Natural killer cell treated with Interleukin-12 subunit alpha and Interleukin-12 subunit beta and Interleukin-15 and Interleukin-18, amount 100 ng/mL, for 72 hours (primary cell): ENCODE measurements at places on chromosomes 11 and 22.
A peak's percentile ranks its signal among the peaks of the same experiment; 100 is the strongest.

DNA sequence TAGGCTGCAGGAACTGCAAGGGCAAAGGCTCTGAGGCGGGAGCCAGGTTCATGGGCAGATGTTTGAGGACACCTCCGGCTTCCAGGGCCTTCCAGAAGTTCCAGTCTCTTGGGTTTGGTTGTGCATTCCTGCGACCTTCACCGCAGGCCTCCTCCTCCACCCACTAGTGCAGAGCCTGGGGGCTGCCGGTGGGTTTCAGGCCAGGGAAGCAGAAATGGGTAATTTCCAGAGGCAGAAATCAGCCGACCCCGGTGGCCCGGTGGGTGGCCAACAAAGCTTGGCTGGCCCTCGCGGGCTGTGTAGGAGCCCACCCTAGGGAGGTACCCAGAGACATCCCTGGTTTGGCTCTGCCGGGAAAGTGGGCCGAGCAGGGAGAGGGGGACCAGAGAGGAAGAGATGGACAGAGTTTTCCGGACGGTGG is 417 bp upstream of the PHETA2 start:
- peaks cover 26% of the 10 kb centered on the region for H3K4me1 ChIP-seq
- no peaks in the 10 kb centered on the region for H3K27me3 ChIP-seq
- DNase-seq, result no peak
- H3K4me3 ChIP-seq, result peak overlapping the region; percentile 30
- peak overlapping the region; percentile 43 for H3K27ac ChIP-seq
- H3K36me3 ChIP-seq, result no peaks in the 10 kb centered on the region

- no peak overlapping the region for H3K27ac ChIP-seq
- no peaks in the 10 kb centered on the region for H3K4me1 ChIP-seq
- no peaks in the 10 kb centered on the region for H3K27me3 ChIP-seq
- no peak overlapping the region for H3K4me3 ChIP-seq
- DNase-seq, result no peak
- H3K36me3 ChIP-seq, result no peaks in the 10 kb centered on the region
Measured at GRCh38 chr22:29231971-29232959, 26.6 kb downstream of the EMID1 start.

DNA sequence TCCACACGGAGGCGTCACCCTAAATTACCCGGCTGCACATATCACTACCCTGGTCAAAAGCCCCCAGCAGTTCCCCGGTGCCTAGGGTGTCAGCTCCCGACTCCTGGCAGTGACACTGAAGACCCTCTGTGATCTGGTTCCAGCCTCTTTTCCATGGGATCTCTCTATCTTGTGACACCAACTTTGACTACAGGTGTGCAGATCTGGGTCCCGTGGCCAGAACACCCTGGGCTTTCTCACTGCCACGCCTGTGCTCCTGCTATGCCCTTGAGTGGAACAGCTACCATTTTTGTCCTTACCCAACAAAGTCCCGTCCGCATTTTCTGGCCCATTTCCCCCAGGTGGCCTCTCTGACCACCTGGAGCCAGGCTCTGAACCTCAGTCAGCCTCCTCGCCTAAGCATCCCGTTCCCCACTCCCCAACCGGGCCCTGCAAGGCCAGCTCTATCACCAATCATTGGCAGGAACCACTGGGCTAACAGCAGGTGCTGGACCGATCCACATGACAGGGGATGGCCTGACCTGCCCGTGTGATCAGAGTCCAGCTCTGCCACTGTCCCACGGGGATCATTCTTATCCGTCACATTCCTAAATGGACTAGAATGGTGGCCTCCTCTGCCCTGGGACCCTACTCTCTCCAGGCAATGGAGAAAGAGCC is 20.7 kb upstream of the CBX7 start:
- peak overlapping the region; percentile 71 for H3K27ac ChIP-seq
- DNase-seq, result no peak
- H3K4me1 ChIP-seq, result peaks cover 31% of the 10 kb centered on the region
- peaks cover 7% of the 10 kb centered on the region for H3K27me3 ChIP-seq

GRCh38 chr11:110883256-110883655 is 171.0 kb upstream of the ARHGAP20 start:
- H3K27me3 ChIP-seq, result peaks cover 8% of the 10 kb centered on the region
- no peaks in the 10 kb centered on the region for H3K36me3 ChIP-seq
- no peak overlapping the region for H3K4me3 ChIP-seq
- H3K27ac ChIP-seq, result no peak overlapping the region

DNA sequence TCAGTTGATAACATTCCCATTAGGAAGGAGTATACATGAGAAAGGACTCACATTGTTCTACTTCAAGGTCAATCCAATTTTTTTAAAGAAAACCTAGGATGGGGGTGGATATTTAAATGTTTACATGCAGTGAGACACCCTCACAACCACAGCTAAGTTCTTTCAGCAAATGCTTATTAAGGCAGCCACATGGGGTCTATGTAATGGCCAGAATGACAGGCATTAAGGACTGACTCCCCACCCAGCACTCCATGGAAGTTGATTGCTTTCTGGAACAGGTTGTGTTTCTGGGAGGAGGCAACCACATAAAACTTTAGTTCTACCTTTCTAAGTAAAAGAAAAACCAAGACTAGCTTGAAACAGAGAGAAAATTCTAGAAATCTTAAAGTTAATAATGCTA is 662.0 kb upstream of the CCDC90B start:
- DNase-seq, result no peak
- H3K27me3 ChIP-seq, result no peaks in the 10 kb centered on the region
- H3K4me3 ChIP-seq, result no peak overlapping the region
- H3K27ac ChIP-seq, result no peak overlapping the region

GRCh38 chr22:48338793-48339705 is 1488.6 kb downstream of the BRD1 start:
- no peak for DNase-seq
- peaks cover 13% of the 10 kb centered on the region for H3K27me3 ChIP-seq
- H3K36me3 ChIP-seq, result no peaks in the 10 kb centered on the region
- H3K4me1 ChIP-seq, result no peaks in the 10 kb centered on the region

- no peak overlapping the region for H3K27ac ChIP-seq
- peaks cover 38% of the 10 kb centered on the region for H3K27me3 ChIP-seq
- H3K4me3 ChIP-seq, result no peak overlapping the region
- H3K36me3 ChIP-seq, result no peaks in the 10 kb centered on the region
- DNase-seq, result no peak
Measured at GRCh38 chr11:129287920-129288319, 87.7 kb upstream of the BARX2 start.

GRCh38 chr11:8090756-8091155 is 9.7 kb downstream of the TUB start:
- H3K4me1 ChIP-seq, result no peaks in the 10 kb centered on the region
- H3K4me3 ChIP-seq, result no peak overlapping the region
- DNase-seq, result no peak
- no peaks in the 10 kb centered on the region for H3K36me3 ChIP-seq

GRCh38 chr11:12074529-12075195 is 35.7 kb upstream of the MICAL2 start:
- H3K27me3 ChIP-seq, result peaks cover 16% of the 10 kb centered on the region
- no peak overlapping the region for H3K27ac ChIP-seq
- no peaks in the 10 kb centered on the region for H3K36me3 ChIP-seq
- DNase-seq, result no peak
- H3K4me3 ChIP-seq, result no peak overlapping the region
- peaks cover 8% of the 10 kb centered on the region for H3K4me1 ChIP-seq

DNA sequence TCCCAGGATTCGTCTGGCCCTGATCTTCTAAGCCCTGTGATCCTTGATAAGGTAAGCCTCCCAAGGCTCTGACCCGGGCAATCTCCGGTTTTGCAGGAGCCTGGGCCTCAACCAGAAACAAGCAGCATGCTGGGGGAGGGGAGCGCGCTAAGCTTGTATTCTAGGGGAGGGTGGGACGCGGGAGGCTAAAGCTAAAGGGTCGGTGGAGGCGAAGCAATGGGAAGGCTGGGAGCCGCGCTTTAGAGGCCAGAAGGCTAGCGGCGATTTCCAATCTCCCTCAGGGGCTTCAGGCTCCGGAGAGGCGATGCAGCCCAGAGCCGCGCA is 753 bp downstream of the PTPN5 start:
- DNase-seq, result no peak
- no peaks in the 10 kb centered on the region for H3K36me3 ChIP-seq
- no peak overlapping the region for H3K27ac ChIP-seq
- H3K4me1 ChIP-seq, result no peaks in the 10 kb centered on the region

DNA sequence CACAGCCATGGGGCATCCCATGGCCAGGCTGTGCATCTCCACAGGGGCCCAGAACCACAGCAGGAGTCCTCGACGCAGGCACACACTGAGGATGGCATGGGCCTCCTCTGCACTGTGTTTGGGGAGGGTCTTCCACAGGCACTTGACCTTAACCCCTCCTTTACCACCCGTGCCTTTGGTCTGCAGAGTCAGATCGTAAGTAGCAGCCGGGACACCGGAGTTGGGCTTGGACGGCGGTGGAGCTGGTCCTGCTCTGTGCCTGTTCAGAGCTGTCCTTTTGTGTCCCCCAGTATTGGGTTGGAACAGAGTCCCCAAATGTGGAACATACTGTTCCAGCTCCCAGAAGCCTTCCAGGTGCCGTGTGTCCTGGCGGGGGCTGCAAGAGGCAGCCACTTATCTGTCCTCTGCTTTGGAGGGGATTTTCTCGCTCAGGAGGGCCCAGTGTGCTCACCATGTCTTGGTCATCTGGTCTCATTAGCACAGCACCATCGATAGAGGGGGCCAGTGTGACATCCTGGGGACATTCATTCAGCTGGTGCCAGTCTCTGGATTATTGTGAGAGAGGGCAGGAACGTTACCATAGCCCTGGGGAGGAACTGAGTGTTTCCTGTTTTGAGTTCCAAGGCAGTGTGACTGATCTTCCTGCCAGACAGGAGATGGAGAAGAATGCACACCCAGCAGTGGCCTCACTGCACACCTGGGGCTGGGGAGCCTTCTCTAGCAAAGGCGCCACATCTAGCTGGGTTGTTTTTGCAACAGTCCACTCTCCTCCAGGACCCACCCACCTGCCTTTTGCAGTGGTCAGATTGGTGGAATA is 12.4 kb downstream of the CRELD2 start:
- H3K27ac ChIP-seq, result no peak overlapping the region
- no peaks in the 10 kb centered on the region for H3K36me3 ChIP-seq
- H3K27me3 ChIP-seq, result no peaks in the 10 kb centered on the region
- no peak overlapping the region for H3K4me3 ChIP-seq

DNA sequence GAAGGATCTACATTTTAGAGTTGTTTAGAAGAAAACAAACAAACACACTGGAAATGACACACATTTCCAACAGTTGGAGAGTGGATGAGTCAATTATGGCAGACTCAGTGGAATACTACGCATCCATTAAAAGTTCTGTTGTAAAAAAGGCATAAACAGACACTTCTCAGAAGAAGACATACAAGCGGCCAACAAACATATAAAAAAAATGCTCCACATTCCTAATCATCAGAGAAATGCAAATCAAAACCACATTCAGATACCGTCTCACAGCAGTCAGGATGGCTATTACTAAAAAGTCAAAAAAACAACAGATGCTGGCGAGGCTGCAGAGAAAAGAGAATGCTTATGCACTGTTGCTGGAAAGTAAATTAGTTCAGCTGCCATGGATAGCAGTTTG is 298.2 kb downstream of the DDX10 start:
- peaks cover 2% of the 10 kb centered on the region for H3K27me3 ChIP-seq
- H3K27ac ChIP-seq, result no peak overlapping the region
- DNase-seq, result no peak
- H3K4me3 ChIP-seq, result no peak overlapping the region

GRCh38 chr11:85822814-85823213 is 11.9 kb upstream of the SYTL2 start:
- H3K4me1 ChIP-seq, result peaks cover 33% of the 10 kb centered on the region
- no peaks in the 10 kb centered on the region for H3K27me3 ChIP-seq
- no peak overlapping the region for H3K27ac ChIP-seq
- DNase-seq, result no peak
- no peak overlapping the region for H3K4me3 ChIP-seq

- no peak for DNase-seq
- no peaks in the 10 kb centered on the region for H3K4me1 ChIP-seq
- H3K36me3 ChIP-seq, result no peaks in the 10 kb centered on the region
- H3K4me3 ChIP-seq, result no peak overlapping the region
- H3K27ac ChIP-seq, result no peak overlapping the region
Measured at GRCh38 chr22:48226026-48227013, 1463.9 kb downstream of the TBC1D22A start.

DNA sequence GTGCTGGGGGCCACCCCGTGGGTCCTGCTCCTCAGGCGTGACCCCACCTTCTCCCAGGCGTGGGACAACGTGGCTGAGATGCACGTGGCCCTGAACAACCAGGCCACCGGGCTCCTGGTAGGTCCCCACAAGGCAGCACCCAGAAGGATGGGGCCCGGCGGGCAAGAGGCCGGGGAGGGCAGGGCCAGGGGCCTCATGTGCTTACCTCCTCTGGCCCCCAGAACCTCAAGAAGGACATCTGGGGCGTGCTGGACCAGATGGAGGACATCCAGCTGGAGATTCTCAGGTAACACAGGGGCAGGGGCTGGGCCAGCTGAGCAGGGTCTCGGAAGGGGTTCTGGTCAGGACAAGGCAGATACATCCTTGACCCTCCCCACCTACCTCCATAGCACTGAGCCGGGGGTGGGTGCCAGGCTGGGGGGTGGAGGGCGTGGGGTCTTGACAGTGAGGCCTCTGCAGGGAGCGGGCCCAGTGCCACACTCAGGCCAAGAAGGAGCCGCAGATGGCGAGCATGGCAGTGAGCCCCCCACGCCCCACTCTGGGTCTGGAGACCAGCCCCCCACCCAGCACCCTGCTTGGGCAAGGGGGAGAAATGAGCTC is 186.3 kb downstream of the IGLL1 start:
- no peak for DNase-seq
- H3K4me1 ChIP-seq, result no peaks in the 10 kb centered on the region
- no peaks in the 10 kb centered on the region for H3K36me3 ChIP-seq
- no peak overlapping the region for H3K27ac ChIP-seq
- H3K27me3 ChIP-seq, result no peaks in the 10 kb centered on the region
- no peak overlapping the region for H3K4me3 ChIP-seq
